ENCODE measurements at places on chromosomes 7 and 10. TPM values are rescaled to one million over a fixed set of nuclear protein-coding genes. Genes with fewer than 3 reads are reported as not detected.
A peak's percentile ranks its signal among the peaks of the same experiment; 100 is the strongest.

DNA sequence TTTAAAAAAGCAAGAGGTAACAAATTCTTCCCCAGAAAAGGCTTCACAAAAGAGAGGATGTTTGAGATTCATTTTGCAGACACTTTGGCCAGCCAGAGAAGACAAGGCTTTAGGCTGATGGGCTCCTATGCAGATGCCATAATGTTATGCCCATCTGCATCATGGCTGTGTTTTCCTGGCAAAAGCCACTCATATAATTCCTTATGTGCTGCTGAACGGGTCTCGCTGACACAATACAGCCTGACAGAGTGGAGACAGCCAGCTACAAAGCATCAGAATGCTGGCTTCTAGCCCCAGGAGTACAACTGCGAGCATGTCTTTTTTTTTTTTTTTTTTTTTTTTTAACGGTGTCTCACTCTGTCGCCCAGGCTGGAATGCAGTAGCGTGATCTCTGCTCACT lies 1157.4 kb upstream of the AUTS2 start:
- DNase-seq = peak; percentile 12

DNA sequence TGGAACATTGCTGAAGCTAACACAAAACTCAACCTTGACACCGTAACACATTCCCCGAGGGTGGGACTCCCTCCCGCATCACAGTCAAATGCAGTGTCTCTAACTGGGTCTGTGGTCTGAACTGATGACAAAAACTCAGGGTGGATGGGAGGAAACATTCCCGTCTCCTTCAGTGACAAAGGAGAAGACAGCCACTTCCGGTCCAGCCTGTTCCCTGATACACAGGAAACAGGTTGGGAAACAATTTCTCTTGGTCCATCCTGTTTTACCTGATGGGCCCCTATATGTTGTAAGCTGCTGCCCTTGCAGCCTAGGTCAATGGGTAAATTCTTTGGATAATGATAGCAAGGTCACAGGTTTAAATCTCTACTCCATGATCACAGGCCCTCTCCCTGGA lies 20.4 kb downstream of the SLC13A4 start:
- no peak for DNase-seq

DNA sequence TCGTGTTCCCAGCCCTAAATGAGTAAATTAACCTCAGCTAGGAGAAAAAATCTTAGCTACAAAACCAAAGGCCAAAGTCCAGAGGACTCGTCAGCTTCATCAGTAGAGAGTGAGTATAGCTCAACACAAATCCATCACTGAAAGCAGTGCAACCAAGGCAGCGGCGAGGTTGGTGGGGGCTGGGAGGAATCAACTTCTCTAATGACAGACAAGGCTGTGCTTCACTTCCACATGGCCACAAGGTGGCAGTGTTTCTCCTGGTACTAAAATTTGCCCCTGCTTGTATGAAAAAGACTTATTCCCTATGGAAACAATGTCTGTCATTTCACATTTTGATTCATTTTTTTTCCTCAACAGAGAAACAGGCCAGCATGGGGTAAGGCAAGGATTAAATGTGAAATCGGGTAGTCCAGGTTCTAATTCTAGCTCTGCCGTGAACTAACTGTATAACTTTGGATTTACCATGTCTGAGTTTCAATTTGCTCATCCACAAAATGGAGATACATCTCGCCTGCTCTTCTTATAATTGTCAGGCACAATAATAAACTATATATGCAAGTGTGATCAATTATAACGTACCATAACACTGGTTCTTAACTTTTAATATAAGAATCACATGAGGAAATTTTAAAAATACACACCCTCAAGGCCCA lies 39.3 kb downstream of the FAS start:
- peak; percentile 85 for DNase-seq

DNA sequence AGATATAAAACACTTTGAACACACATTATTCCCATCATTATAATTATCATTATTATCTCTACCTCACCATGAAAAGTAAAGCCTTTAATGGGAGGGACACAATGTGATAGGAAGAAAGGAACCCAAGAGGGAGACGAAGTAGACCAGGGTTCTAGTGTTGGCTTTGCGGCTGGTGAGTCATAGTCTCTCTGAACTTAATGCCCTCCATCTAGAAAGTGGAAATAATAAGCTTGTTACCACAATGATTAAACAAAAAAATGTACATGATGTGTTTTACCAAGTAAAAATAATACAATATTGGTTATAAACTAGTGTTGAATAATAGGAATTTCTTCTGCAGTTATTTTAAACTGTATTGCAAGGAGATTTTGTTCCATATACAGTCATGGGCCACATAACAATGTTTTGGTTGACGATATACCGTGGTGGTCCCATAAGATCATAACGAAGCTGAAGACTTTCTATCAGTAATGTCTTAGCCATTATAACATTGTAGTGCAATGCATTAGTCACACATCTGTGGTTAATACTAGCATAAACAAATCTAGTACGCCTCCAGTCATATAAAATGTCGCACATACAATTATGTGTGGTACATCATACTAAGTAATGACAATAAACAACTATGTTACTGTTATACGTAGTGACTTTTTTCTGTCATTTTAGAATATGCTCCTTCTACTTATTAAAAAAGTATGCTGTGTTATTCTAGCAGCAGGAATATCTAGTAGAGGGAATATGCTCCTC lies 450.6 kb upstream of the SORCS1 start:
- no peak for DNase-seq

GRCh38 chr10:97140049-97140846 lies 45.5 kb downstream of the SLIT1 start:
- no peak for DNase-seq

GPR158 gene
- not detected for total RNA-seq

PSD gene
- total RNA-seq = 9.1 TPM

UNCX gene
- not detected for total RNA-seq

Data from activated CD4-positive, alpha-beta T cell treated with anti-CD3 and anti-CD28 coated beads for 36 hours (primary cell).